ENCODE measurements at places on chromosomes 6 and 20.
A peak's percentile ranks its signal among the peaks of the same experiment; 100 is the strongest.

DNA sequence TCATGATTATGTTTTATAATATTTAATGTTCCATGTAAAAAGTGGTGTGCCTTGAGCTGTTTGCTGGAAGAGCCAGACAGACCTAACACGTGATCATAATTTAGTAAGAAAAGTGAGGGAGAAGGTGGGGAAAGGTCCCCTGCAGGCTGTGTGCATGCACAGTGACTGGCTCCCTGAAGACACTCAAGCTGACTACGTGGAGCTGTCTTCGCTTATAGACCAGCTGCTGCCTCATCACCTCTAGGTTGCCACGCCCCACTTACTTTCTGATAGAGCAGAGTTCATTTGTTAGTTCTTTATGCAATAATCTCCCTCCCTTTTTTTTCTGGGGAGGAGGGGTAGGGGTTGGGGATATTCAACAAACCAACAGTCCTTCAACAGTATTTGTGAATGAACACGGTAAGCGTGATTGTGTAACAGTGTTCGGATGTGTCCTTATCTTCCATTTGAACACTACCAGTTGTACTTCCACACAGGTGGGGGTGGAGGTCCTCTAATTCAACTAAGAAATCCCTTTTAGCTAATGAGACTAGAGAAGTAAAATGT lies 157.3 kb downstream of the BACH2 start:
- DNase-seq, result no peak

- DNase-seq, result no peak
Observed at GRCh38 chr6:143579703-143580102, 68.2 kb upstream of the FUCA2 start.

DNA sequence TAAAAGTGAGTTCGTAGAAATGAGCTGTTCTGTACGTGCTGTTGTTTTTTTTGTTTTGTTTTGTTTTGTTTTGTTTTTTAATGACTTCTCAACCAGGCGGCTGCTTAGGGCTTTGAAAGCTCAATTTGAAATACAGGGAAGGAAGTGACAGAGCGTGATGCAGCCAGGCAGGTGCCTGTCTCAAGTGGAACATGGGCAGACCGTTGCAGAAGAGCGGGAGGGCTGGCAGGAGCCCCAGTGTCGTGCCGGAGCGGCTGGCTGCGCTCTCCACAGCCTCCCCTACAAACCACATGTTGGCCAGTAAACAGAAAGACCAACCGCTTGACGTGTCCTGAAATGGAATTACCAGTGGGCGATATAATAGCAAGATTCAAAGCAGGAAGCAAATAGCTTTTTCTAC lies 164.9 kb upstream of the RREB1 start:
- DNase-seq, result peak; percentile 62

GRCh38 chr6:142544199-142544838 lies 242.5 kb downstream of the ADGRG6 start:
- DNase-seq, result no peak

- peak; percentile 88 for DNase-seq
Observed at GRCh38 chr20:63653041-63653973, at the start of gene STMN3. Gene STMN3, minus strand, starts transcription at chr20:63653424. Its CDS starts 79 bp downstream, at chr20:63653345.

DNA sequence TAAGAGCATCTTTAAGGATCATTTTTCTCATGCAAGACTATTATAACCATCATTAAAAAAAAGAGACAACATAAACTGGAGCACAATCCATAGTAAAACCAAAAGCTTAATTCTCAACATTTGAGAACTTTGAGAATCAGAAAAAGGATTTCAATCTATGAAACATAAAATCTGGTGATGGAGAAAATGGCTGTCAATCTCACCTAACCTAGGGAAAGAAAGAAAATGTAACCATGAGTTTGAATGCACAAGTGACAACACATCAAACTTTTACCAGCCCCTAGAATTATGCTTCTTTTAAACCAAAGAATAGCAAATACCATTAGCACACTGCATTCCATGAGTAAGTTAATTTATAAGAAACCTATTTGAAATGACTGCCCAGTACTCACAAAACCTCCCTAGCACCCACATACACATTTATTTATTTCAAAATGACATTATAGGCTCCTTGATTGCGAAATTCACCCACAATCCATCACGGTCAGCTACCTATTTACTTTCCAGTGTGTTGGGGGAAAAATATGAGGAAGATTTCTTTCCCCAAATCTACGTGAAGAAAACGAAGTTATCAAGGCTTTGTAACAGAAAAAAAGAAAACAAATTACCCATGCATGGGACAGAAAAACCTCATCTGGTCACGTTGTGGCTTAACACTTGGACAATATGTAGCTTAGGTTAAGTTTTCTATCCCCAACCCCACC lies 828 bp downstream of the ASCC3 start:
- no peak for DNase-seq

- DNase-seq, result no peak
Observed at GRCh38 chr6:155628306-155628705, 172.7 kb upstream of the NOX3 start.

GRCh38 chr6:17967668-17968518 lies 19.5 kb downstream of the KIF13A start:
- no peak for DNase-seq

GRCh38 chr20:2687514-2687913 lies 5.1 kb upstream of the EBF4 start:
- no peak for DNase-seq

DNA sequence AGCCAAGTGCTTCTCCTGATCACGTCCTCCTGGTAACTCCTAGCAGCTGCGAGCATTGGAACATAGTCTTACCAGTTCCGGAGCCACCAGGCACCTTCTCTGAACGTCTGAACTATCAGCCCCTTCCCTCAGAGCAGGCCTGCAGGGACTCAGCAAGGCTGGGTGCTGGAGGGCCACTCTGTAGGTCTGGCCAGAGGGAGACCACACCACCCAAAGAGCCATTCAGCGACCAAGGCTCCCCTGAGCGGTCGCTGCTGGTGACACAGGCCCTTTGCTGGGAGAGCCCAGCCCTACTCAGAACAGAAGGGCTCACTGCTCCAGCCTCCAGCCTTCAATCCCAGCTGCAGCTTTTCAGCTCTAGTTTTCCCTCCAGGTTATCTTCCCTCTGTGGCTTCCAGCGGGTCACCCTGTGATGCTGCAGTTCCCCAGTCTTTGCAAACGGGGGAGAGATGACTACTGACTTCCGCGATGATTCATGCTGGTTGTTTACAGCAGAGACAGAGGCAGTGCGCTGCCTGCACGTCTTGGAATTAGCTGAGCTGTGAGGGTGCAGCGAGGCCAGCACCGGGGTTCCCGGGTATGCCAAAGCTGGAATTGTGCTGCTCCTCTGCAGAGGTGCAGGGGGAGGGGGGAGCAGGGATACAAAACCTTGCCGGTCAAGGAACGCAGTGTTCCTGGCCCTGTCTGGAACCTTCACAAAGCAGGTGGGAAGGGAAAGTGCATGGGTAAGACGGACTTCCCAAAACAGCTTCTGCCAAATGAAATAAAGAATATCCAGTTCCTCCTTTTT lies 161.4 kb downstream of the LY86 start:
- DNase-seq, result no peak

All from NCI-H1436 (cell line).